EH (cell line): ENCODE measurements at places on chromosomes 3 and 15.

- DNase-seq, result peak; percentile 6
Measured at GRCh38 chr3:147773116-147773630, 364.0 kb downstream of the ZIC1 start.

- peak; percentile 78 for DNase-seq
Measured at GRCh38 chr15:101121511-101122090, 130.2 kb downstream of the CHSY1 start.

DNA sequence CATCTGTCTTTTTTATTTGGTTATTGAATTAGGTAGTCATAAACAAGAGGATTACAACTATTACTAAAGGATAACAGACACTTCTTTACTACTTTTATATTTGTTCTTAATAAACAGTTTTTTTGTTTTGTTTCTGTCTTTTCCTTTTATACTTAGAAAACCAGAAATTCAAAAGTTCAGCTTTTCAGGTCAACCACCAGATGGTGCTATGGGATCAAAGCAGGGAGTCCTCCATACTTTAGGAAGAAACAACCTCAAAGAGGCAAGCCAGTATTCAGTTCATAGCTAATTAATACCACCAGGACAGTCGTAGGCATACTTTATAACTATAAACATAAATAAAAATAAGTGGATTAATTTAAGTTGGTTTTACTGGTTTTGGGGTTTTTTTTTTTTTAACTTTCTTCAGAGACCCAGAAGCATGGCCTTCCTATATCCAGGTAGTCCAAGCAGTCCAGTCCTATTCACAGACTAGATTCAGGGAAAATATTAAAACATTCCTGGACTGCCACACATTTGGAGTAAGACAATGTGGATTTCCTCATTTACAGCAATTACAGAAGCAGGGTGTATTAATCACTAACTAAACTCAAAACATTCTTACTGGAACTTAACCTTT, 16.0 kb upstream of the EID1 start:
- peak; percentile 78 for DNase-seq

DNA sequence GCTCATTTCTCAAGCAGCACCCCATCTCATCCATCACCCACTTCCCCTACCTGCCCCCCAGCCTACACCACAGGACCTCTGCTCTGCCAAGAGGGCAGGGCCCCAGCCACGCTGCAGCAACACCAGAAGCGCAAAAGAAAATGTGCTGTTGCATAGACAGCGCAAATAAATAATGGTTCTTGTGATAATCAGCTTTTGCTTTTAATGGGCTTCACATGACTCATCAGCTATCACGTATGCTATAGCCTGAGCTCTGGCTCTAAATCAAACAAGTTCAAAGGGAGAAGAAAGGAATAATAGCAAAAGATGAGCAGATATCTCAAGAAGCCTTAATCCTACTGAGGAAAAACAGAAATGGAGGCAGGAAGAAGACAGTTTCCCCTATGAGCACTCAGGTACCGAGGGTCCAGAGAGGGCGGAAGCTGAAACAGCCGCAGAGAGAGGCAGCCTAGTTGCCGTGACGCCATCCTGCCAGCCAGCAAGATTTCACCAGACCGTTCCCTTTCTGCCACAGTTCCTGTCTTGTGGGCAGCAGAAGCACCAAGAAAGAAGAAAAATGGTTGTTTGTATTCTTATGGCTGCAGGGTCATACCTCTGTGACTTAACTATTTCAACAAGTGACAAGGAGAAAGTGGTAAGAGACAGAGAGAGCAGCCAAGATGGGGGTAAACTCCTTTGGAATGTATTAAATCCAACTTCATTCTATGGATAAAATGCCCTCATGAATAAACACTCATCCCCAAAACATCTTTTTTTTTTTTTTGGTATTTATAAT, 22.0 kb downstream of the RAB27A start:
- peak; percentile 39 for DNase-seq

GRCh38 chr3:38588371-38588971, 61.0 kb downstream of the SCN5A start:
- no peak for DNase-seq

DNA sequence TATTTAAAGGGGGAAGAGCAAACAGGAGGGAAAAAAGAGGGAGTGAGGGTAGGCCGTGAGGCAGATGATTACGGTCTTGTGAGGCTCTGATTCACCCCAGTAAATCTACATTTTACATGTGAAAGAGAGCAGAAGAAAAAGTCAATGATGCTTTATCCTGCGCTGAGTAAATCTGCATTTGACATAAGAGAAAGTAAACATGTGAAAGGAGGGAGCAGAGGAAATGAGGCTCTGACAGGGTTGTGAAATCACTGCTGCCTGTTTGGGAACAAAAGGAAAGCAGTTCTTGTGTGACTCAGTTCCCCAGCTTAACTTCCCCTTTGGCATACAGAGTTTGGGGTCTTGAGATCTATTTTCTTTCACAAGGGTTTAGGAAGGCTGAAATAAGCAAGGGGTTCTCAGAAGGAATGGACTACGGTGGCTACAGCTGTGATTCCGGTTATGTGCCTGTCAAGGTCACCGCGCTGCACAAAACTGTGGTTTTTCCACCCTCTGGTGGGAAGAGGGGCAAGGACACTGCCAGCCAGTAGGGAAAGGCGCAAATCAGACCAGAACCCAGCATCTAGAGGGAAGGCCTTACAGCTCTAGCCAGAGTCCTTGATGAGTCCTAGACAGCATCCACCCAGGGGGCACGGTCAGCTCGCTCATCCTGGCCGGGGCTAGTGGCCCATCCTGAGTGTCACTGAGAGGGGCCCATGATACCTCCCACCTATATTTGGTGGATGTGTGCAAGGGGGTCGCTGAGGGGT, 18.9 kb upstream of the HCN4 start:
- peak; percentile 25 for DNase-seq

DNA sequence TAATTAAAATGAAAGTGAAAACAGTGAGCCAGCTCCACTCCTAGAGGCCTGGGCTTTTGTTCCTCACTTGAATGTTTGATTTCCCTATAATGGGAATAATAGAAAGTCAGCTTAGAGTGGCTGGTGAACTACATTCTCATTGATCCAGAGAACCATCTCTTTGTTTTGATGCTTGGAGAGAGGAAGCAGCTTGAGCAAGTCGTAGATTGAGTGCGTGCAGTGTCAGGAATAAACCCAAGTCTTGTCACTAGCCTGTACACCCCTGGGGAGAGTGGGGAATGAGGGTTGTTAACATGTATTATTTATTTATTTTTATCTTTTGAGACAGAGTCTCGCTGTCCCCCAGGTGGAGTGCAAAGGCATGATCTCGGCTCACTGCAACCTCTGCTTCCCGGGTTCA, 885 bp upstream of the LSG1 start:
- DNase-seq, result peak; percentile 7

DNA sequence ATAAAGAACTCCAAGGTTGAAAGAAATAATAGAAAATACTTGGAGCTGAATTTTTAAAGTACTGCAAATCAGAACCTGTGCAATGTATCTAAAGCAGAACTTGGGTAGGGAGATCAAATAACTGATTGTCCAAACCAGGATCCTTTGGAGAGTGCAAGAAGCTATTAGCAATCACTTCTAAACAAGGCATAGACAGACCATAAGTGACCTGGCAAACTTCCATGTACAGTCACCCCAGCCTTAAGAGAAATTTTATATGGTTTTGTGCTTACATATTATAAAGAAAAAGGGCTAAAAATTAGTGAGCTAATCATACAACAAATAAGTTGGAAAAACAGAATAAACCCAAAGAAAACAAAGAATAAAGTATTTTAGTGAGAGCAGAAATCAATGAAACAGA, 35.2 kb downstream of the ETV5 start:
- DNase-seq, result peak; percentile 16

DNA sequence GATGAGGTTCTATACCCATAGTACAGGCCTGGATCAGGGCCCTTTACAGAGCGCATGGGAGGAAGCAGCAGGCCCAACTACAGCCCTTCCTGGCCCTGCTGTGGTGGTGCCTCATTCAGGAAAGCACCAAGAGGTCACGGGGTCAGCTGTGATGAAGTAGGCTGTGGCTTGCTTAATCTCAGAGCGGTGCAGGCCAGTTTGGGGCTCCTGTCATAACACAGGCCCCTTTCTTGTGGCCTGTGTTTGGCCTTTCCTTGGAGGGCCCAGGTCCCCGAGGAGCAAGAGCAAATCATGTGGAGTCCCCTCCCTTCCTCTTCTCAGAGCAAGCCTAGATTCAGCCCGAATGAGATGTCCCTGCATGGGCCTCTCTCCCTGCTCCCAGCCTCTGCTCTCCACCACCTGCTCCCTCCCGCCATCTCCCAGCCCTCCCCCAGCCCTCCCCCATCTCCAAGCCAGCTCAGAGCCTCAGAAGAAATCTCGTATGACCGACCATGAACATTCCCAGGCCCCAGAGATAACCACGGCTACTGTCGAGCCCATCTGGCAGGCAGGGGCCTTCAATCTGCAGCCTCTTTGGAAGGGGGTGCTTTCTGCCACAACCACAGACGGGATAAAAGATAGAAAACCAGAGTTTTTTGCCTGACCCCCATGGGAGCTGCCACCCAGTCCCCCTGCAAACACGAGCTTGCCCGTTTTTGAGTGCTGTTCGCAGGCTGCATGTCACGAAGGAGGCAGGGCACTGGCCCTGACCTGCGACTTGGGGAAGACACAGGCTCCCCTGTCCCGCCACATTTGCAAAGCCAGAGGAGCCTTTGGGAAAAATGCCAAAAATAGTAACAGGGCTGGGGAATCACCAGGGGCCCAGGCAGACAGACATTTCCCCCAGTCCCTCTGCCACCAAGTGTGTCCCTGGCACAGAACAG, 32.3 kb upstream of the DUSP7 start:
- DNase-seq, result peak; percentile 65

DNA sequence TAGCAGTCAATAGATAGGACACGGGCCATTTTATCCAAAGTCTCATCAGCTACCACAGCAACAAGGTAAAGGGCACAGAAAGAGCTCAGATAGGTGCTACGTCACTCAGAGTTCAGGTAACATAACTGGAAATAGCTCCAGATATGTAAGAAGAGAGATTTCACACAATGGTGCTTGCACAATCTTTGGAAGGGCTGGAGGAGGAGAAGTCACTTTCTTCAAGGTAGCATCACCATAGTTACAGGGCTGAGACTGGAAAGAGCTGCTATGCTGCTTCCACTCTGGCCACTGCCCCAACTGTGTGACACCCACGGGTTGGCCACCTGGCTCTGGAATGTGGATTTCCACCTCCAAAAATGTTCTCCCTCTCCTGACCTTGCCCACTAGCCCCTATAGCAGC, 448.8 kb upstream of the THBS1 start:
- no peak for DNase-seq

- peak; percentile 54 for DNase-seq
Measured at GRCh38 chr3:160921020-160921635, 165.1 kb downstream of the PPM1L start.

DNA sequence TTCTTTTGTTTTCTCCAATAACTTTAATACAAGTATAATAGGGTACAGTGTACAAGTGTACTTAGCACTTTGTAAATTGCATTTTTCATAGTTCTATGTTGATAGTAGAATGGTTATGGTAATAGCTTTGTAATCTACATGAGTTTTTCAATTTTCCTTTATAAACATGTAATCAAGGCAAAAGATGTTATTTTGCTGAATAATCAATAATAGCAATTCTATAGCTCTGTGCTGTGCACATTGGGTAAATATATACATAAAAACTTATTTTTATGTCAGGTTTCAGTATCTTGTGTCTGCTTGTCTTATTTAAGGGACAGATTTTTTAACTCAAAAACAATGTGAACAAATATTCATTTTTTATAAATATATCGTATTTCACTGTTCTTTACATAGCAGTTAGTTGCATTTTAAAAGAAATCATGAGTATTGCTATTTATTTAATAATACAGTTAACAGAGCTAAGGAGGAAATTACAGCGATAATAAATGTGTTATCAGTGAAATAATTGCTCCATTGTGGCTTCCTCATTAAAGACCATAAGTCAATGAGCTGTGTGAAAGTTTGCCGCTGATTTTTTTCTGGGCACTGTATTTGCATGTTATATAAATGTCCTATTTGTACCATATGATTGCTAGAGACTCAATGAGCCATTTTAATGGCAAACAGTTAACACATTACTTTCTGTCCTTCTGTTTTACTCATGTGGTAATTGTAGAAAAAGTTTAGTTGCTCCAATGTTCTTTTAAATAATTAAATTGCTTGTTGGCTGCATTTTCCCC, 214.6 kb upstream of the STAC start:
- no peak for DNase-seq

DNA sequence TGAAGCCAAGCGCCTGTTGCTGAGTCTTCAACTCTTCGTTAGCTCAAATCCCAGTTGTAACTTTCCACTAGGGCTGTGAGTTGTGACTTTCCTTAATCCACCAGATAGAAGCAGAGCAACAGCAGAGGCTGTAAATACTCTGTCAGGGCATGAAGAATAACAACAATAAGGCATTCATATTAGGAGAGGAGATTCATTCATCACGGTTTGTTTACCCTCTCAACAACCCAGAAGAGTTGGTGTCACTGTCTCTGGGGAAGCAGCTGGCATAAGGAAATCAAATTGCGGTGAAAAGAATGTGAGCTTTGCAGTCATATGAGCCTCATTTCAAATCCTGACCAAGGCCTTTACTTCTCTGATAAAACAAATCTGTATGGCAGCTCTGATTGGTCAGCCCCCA, 184.8 kb downstream of the SHQ1 start:
- DNase-seq, result no peak

DNA sequence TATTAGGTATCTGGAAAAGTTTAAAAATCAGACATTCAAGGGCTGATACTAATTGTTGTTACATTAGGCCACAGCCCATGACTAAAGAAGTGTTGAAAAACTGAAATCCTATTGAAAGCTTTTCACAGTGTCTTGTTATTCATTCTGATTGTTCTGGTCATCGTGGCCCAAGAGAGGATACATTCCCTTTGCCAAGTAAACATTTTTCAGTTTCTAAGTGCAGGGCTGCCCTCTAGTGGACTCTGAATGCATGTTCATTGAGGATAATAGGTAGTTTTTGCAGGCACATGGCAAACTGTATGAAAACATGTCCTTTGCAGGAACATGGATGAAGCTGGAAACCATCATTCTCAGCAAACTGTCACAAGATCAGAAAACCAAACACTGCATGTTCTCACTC, 181.1 kb downstream of the MYRIP start:
- peak; percentile 60 for DNase-seq

- DNase-seq, result no peak
Measured at GRCh38 chr15:93719921-93720351, 511.4 kb upstream of the MCTP2 start.

GRCh38 chr15:70569091-70569713, 194.2 kb downstream of the UACA start:
- DNase-seq, result peak; percentile 92

DNA sequence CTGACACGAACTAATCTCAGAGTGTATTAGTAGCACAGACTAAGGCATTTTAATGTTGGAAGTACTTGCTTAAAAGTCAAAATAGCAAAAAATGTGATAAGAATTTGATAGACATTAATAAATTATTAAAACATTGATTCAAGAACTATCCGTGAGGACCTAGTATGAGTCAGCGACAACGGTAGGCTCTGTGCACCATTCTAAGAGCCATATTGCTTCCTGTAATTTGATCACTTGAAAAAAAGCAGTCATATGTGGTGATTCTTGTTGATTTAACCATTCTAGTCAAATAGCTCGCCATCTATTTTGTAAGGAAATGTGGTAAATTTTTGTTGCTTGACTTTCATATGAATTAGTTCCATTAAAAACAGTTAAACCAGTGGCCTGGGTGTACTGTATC, 534.9 kb upstream of the ARRDC4 start:
- no peak for DNase-seq

- no peak for DNase-seq
Measured at GRCh38 chr15:65867244-65867643, 2.0 kb upstream of the RAB11A start.
